ENCODE measurements at places on chromosomes 5 and 9.
A peak's percentile ranks its signal among the peaks of the same experiment; 100 is the strongest.

DNA sequence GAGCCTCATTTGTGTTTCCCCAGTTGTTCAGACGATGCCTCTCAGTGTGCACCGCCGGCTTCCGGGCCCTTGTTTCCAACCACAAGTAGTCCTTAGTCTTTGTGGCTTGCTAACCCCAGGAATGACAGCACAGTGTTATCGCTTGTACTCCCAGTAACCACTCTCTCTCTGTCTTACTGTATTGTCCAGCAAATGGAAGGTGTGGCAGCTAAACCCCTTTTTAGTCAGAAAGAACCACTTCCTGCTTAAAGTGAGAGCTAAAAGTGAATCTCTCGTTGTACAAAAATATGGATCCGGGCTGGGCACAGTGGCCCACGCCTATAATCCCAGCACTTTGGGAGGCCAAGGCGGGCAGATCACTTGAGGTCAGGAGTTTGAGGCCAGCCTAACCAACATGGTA lies 61.3 kb downstream of the ENC1 start:
- no peak for DNase-seq

DNA sequence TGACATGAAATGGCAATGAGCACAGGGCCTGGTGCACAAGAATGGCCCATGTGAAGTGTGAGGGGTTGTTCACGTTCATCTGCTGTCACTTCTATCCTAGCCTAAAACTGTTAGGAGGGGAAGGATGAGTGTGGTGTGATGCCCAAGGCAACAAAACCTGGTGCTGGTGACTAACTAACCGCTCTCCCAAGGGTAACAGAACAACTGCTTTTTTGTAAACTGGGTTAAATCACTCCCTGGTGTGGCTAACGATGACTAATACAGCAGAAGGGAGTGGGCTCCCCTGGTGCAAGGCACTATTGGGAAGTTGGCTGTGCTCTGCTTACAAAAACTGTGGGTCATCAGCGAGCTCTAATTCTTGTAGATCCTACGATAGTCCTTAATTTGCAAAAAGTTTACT lies 103.2 kb upstream of the VCAN start:
- DNase-seq, result peak; percentile 85

DNA sequence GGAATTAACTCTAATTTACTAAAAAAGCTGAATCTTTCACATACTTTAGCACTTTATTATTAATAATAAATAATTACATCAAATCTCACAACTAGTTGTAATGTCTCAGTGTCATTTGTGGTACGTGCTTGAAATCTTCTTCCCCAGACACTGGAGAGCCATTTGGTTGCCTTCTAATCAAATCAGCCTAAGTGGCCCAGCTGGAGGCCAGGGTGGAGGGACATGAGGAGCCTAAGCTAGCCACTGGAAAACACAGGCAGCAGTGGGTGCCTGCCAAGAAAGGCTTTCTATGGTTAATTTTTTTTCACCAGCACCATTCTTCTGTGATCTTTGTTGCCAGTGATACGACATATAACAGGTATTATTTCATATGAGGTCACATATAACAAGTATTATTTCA lies 117.0 kb downstream of the ERCC6L2 start:
- DNase-seq, result no peak

GRCh38 chr5:109989161-109989560 lies 299.4 kb downstream of the MAN2A1 start:
- DNase-seq, result no peak

DNA sequence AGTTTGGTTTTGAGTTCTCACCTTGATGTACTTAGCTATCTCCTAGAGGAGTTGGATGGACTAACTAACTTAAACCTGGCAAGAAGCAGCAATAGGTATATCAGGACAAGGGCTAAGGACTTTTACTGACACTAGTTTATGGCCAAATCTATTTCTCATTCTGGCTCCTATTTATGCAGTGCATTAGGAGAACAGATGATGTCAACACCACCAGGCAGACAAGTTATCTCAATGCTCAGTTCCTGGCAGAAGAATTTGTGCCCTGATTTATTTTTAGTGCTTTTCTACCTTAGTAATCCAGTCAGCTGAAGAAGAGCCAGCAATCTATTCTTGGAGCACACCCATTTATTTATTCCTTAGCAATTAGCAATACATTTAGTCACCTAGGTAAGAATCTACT lies 30.7 kb upstream of the MYOT start:
- DNase-seq, result peak; percentile 30

- DNase-seq, result no peak
Observed at GRCh38 chr9:33467526-33467925, 6.2 kb downstream of the NOL6 start.

DNA sequence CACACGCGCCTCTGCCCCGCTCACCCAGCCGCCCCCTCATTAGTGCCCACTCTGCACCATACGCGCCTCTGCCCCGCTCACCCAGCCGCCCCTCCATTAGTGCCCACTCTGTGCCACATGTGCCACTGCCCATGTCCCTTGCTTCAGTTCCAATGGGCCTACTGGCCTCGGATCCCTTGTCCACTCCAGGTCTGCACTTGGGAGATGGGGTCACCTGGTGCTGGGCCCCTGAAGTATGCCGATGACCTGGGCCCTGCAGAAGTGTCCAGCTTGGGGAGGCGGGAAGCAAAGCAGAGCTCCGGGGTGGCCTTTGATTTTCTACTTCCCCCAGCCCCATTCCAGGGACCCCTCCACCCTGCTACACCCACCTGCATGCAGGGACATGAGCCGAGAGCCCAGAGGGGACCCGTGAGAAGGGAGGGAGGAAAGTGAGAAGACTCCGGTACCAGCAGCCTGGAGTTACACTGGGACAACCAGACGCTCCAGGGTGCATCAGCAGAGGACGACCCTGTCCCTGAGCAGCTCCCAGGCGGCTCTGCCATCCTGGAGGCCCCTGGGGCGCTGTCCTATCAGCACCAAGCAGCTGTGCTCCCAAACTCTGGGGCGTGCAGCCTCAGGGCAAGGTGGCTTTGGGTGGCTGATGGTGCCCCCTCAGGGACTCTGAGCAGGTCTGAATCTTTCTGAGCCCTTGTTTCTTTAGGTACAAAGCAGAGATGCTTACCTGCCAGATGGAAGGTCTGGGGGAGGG lies 140.8 kb downstream of the RXRA start:
- DNase-seq, result no peak

- peak; percentile 63 for DNase-seq
Observed at GRCh38 chr5:66828548-66829357, 232.6 kb downstream of the MAST4 start.

DNA sequence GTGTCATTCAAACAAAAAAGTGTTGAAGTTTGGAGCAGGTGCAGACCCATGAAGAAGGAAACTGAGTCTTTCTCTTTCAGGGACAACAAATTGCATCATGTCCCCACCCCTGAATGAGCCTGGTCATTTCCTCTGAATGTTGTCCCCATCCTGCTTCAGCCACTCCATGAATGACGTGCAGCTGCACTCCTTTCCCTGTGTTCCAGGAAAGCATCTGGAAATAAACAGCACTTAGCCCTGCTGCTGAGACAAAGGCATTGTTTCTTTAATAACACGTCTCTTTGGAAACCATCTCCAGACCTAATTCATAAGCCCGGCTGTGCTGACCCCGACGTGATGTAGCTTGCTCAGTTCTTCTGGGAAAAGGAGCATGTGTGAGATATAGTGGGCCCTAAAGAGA lies 682.3 kb downstream of the BRINP1 start:
- DNase-seq, result no peak

DNA sequence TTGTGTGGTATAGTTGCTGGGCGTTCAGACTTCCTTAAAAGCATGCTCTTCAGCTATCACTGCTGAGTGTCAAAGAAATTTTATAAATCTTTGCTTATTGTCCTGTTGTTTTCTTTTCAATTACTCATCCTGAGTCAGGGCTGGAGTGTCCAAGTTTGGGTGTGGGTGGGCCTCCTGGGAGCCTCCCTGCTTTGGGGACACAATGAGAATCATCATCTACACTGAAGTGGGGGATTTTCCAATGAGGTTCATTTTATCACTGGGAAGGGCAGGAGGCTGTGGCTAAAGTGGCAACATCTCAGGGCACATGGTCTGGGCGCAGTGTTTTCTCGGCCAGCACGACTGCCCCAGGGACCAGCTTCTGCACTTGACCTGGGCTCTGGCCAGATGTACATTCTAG lies 19.5 kb downstream of the GFPT2 start:
- peak; percentile 93 for DNase-seq

DNA sequence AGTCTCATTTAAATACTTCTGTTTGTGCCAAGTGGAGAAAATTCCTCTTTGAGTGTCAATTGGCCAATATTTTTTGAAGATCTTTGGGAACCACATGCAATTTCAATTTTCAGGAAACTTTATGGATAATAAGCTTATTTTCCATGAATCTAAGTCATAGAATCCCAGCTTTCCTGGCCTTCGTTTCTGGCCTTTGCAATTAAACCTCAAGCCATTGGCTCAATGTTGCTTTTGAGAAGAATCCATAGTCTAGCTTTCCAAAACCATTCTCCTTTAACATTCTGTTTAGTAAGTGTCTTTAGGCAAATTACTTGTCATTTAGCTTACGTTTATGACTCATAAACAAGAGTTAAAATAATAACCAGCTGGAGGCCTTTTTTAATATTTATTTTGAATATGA lies 145.0 kb upstream of the FTMT start:
- DNase-seq, result no peak

GRCh38 chr5:8394965-8395364 lies 526.0 kb downstream of the MTRR start:
- DNase-seq, result no peak

DNA sequence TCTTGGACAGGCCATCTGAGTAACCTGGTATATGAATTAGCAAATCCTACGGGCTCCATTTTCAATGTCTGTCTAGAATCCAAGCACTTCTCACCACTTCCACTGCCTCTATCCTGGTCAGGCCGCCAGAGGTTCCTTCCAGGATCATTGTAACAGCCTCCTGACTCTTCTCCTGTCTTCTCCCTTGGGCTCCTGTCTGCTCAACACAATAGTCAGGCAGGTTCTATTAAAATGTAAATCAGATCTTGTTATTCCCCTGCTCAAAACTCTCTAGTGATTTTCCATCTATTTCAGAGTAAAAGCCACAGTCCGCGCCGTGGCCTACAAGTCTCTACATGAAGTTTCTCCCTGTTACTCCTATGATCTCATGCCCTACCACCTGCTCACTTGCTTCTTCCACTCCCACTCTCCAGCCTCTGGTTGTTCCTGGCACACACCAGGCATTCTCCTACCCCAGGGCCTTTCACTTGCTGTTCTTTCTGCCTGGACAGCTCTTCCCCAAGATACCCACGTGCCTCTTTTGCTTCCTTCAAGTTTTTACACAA lies 21.7 kb downstream of the ZNF366 start:
- DNase-seq, result no peak

GRCh38 chr9:87742813-87743428 lies 17.0 kb downstream of the CTSL start:
- DNase-seq, result no peak

GRCh38 chr5:69468631-69469030 lies 24.0 kb upstream of the OCLN start:
- DNase-seq, result no peak

- no peak for DNase-seq
Observed at GRCh38 chr5:153572411-153573145, 82.1 kb downstream of the GRIA1 start.

DNA sequence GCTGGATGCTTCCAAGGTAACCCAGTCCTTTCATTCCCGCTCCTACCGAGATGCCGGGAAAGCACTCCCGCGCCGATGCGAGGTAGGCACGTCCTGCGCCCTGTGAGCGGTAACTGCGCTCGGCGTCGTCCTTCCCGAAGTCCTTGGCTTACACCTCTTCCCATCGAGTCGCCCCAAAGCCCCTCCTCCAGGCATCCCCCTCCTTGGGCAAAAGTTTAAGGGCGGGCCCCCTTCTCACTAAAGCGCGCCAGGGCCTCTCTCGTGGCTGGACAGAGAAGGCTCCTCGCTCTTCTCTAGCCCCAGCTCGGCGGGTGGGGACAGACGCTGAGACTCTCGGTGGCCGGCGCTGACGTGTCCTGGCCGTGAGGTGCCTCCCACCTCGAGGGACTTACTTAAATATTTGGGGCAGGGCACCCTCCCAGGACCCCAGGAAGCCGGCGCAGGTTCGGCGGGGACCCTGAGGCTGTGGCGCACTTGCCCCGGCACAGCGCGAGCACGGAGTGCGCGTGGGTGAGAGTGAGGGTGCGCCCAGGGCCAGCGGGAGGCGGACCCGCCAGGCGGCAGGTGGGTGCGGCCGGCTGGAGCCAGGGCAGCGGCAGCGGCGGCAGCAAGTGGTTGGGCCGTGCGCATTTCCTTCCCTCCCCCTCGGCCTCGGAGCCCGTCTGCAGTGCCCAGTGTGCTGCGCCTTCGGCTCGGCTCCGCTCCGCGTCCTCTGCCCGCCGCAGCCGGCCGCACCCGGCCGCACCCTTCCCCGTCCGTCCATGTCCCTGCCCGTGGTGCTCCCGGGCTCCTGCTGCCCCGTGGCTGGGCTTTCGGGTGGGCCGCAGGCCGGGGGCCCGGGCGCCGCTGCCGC lies at the start of gene ENTREP1:
Gene ENTREP1 (plus strand): TSS at position 667 of the 853 bp plus-strand sequence. CDS start 95 bp downstream, at position 762.
- DNase-seq, result peak; percentile 57

DNA sequence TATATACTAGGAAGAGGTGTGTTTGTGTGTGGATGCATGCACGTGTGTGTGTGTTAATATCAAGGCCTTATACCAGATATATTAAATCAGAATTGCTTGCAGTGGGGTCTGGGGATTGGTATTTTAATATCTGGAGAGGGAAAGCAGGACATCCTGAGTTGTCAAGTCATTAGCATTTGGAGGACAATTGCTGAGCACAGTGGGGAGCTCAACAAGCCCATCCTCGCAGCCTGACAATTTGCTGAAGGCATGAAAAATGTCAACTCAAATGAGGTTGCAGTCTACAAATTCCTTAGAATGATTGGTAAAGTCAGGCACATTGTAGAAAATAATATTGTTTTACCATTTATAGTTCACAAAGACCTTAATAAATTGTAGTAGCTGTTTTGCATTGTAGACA lies 627.4 kb downstream of the LRRC70 start:
- no peak for DNase-seq

DNA sequence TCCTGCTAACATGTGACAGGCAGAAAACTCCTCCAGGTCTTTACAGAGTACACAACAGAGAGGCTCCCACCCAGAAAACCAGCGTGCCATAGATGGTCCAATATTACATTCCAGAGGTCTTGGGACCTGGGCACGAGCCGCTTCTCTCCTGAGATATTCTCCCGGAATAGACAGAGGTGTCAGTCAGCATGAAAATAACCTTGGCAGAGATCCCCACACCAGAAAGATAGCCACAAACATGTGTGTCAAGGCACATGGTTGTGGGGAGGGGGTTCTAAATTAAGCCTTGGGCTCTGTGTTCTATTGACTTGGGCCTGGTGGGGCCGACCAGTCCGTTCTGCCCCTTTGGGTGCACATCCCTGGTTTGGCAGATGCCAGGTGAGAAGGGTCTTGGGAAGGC lies 78.4 kb downstream of the BOD1 start:
- DNase-seq, result no peak

- DNase-seq, result no peak
Observed at GRCh38 chr5:61516946-61517345, 184.9 kb downstream of the ZSWIM6 start.

Measured in fibroblast of skin of back (primary cell).